ENCODE measurements at places on chromosomes 11 and 22.

GRCh38 chr11:78200553-78200952, 11.8 kb downstream of the USP35 start:
- no peak for DNase-seq

- DNase-seq = no peak
These were observed 169.1 kb downstream of the NXPE2 start for GRCh38 chr11:114847306-114847975.

GRCh38 chr11:116721988-116722387, 50.8 kb downstream of the BUD13 start:
- DNase-seq = no peak

DNA sequence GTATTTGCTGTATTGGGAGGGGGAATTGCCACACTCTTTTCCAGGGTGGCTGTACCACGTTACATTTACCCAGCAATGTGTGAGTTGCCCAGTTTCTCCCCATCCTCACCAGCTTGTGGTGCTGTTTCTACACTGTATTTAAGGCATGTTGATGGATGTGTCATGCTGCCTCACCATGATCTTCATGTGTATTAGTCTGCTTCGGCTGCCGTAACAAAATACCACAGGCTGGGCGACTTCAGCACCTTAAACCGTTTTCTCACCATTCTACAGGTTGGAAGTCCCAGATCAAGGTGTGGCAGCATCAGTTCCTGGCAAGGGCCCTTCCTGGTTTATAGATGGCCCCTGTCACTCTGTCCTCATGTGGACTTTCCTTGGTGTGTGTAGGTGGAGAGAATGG, 169.7 kb downstream of the IGLL1 start:
- DNase-seq = no peak

All from ELR (cell line).